ENCODE measurements at places on chromosomes 4 and X. TPM values are rescaled to one million over a fixed set of nuclear protein-coding genes. Genes with fewer than 3 reads are reported as not detected.

The HPGD gene
- total RNA-seq, result not detected

The ARAP2 gene
- total RNA-seq, result 0.93 TPM

The LEF1 gene
- total RNA-seq, result 62.1 TPM

The ZRSR2 gene
- total RNA-seq, result 14.6 TPM

The NHSL2 gene
- 10.8 TPM for total RNA-seq

The THAP9 gene
- total RNA-seq, result 11.6 TPM

Data from neural crest cell (in vitro differentiated cells).